ENCODE measurements at places on chromosomes 3 and 15.

GRCh38 chr3:139638518-139638917, 39.3 kb downstream of the NMNAT3 start:
- no peak for DNase-seq

DNA sequence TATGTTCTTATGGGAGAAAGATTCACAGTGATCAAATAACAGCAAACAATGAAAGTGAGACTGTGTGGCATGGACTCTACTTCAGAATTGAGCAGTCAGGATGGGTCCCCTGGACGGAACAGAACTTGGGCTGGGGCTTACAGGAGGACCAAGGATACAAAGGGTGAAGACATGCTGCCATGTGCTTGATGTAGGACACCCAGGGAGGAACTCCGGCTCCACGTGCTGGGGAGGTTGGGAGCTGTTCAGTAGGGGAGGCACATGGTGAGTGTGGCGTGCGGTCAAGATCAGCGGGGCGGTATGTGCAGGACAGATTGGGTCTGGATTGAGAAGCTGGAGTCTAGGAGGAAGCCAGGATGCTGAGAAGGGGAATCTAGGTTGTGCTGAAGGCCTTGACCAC, 32.6 kb downstream of the PPCDC start:
- no peak for DNase-seq

DNA sequence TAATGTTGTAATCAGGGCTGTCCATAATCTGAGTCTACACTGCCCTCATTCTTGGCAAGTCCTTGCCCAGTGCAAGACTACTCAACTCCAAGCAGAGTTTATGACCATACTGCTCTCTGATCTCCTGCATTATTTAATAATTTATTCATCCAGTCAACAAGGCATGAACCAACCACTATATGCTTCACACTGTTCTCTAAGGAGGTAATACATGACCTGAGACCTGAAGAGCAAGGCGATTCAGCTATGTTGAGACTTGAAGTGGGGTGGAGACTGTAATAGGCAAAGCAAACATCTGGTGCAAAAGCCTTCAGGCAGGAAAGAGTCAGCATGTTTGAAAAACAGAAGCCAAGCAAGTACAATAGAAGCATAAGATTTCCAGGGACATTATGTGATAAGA, 1362.8 kb downstream of the ROBO2 start:
- no peak for DNase-seq

DNA sequence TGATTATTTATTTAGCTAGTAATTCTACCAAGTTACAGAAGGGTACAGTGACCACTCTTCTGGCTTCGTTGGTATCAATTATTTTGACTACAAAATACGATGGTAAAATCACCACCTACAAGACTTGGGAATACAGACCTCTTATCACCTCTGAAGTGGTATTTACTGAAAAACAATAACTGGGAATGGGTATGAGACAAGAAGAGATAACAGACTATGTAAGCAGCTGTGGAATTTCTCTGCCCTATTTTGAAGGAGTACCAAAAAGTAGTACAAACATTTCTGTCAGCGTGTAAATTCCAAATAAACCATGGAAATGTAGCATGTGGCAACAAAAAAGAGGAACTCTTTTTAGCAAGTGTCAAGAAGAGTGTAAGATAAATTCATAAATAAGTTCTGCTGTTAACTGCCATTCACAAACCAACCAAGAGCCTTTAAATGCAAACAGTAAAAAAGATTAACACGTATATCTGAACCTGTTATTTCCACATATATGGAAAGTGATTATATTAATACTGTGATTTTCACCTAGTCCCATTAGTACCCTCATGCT, 77.0 kb upstream of the SLC12A8 start:
- no peak for DNase-seq

All from CD4-positive, alpha-beta T cell treated with Interleukin-2 at 100 ng/mL for 4 hours (primary cell).